ENCODE measurements at places on chromosomes 16 and 17.

DNA sequence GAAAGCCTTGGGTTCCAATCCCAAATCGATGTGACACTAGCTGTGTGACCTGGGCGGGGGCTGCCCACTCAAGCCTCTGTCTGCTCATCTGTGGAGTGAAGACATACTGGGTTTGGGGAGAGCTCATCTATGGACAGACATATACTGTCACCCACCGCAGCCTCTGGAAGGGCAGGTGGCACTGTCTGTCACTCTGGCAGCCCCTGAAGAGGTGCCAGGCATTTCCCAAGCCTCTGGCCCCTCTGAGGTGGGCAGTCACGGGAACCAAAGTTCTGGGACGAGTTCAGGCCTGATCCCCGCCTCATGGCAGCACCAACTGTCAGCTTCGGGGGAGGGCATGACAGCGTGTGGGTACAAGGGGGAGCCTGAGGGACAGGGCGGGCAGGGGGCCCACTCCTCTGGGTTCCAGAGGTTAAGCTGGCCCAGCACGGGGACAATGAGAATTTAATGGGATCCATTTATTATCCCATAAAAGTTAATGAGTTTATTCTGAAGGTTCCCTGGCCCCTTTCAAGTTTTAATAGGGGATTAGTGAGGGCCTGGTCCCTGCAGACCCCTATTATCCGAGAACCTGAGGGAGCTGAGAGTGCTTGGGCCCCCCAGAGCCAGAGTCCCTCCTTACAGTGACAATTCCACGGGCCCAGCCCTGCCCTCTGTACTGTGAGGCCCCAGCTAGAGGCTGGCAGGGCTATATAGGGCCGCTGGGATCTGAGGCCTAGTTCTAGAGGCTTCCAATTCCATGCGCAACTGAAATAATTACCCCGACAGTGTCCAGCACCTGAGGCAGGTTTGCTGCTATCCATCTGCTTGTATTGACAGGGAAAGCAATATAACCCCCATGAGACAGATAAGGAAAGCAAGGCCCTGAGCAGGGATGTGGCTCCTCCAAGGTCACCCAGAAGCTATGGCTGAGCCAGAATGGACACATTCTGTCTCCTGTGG, 18.8 kb downstream of the SEZ6 start:
- DNase-seq, result no peak

DNA sequence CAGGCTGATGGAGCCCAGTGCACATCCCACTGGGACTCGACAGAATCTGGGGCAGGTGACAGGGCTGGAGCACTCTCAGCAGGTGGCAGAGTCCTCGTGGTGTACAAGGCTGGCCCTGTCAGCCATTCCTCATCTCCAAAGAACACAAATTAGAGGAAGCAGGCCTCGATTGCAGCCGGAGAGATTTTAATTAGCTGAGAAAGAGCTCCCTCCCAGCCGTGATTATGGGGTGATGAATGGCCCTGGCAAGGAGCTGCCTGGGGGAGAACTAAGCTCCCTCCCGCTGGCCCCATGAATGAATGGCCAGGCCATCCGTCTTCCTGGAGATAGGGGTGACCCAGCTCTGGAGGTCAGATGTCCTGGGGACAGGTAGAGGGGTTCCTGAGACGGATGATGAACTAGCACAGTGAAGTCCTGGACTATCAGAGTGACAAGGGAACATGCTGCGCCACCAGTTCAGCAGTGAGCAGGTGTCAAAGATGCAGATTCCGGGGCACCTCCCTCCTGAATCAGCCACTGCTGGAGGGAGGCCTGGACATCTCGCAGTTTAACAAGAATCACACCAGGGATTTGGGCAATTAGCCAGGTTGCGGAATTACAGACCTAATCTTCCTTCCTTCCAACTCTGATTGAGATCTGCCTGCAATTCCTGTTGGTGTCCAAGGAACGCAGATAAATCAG, 35.5 kb downstream of the PIMREG start:
- no peak for DNase-seq

- DNase-seq, result no peak
These were observed 26.9 kb downstream of the HSD17B2 start for GRCh38 chr16:82061861-82062525.

DNA sequence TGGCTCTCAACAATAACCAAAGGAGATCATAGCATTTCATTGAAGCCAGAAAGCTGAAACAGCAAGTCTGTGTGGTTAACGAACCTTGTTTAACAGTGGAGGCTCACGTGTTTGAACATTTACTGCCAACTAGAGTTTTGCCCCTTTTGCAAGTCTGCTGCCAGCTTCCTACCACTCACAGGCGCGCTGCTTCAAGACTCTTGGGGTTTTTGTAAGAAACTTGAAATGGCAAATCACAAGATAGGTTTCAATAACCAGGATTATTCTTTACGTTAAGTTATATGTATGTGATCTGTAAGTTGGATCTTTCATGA, 1.2 kb downstream of the SNTB2 start:
- no peak for DNase-seq

- no peak for DNase-seq
These were observed 72.7 kb downstream of the OMG start for GRCh38 chr17:31224366-31224765.

DNA sequence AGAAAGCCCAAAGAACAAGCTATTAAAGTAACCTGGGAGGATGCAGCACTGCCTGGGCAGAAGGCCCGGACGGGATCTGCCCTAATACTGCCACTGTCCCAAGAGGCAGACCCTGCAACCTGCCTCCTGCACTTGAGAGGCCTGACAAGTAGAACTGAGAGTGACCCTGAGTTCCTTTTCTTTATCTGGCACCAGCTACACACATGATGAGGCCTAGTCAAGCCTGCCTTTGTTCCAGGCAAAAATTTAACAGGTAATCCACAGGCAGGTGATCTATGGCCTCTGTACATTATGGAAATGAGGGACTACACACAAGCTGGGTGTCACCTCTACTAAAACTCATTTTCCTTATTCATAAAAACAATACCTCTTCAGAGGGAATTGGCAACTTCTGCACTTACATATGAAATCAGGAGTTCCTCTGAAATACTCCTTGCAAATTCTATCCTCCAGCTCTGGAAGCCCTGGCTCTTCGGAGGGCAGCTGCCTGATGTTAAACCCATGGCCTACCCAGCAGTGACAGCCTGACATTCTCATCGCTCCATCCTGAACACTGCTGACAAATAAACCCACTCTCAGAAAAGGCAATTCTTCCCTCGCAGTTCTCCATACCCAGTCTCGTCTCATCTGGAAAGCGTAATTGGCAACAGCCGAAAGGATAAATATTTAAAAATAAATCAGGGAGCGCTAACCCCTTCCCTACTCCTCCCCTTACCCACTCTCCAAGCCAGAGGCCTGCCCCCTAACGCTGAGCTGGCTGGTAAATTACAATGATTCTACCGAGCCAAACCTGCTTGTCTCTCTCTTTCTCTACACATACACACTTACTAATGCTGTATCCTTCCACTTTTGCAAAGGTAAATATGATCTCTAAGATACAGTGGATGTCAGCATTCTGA, 2.5 kb upstream of the ZFHX3 start:
- DNase-seq, result no peak

GRCh38 chr16:59593194-59593661, 859.1 kb upstream of the GOT2 start:
- no peak for DNase-seq

- no peak for DNase-seq
These were observed 302.9 kb downstream of the CPPED1 start for GRCh38 chr16:12500771-12501170.

GRCh38 chr16:10675216-10675615, 19.5 kb downstream of the TEKT5 start:
- no peak for DNase-seq

DNA sequence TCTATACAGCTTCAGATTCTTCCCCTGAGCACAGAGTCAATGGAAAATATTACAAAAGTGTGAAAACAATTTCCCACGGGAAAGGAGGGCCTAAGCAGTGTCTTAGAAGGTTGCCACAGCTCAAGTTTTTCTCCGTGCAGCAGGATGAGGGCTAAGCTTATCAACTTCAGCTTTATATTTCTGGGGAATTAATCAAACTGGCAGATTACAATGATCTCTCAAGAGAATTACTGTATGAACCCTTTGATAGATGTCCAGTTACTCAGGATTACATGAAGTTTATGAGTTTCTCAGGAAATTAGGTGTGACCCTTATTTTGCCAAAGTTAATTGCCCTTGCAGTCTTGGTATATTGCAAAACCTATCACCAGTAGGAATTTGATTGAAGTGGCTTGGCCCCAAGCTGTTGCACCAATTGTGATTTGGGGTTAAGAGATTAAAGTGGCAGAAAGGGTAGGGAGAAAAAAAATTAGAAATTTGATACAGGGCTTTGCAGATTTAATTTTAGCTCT, 298.4 kb downstream of the MAP2K6 start:
- DNase-seq, result no peak

- DNase-seq, result no peak
These were observed 9.0 kb upstream of the NGFR start for GRCh38 chr17:49486012-49486641.

DNA sequence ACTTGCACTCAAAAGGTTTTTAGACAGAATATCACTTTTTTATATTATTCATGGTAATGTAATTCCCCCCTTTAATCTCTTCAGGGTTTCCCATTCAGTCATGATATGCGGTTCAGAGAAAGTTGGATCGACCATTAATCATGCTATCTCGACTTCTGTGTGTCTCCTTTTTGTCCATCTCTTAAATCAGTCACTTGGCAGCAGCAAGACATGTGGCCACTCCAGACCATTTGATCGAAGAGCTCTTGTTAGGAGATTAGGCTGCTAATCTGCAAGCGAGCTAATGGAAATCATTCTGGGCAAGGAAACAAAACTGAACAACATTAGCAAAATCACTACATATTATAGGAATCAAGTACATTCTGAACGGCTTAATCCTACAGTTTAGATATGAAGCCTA, 449.9 kb downstream of the WWOX start:
- no peak for DNase-seq

DNA sequence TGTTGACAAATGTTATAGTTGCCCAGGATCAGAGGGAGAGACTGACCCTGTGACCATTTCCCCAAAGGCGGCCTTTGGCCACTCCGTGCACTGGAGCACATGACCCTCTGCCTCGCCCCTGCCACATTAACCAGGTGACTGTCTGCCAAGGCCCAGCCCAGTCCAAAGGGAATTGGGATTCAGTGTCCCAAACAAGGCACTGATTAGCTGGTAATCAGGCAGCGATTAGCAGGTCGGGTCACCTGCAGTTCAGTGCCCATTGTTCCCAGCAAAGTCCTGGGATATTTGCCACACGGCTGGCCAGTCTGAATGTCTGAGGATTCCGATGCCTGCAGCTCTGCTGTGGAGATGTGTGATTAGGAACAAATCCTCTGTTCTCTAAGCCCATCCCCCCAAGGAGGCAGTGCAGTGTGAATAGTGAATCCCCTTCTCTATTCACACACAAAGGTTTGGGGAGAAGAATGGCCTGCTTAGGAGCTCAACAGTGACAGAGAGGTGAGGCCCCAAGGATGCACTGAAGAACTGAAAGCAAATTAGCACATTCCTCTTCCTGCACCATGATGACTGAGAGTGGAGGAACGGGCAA, 123.1 kb upstream of the MAF start:
- DNase-seq, result no peak

GRCh38 chr16:62585041-62585545, 548.9 kb upstream of the CDH8 start:
- no peak for DNase-seq

GRCh38 chr17:27519550-27519949, 63.3 kb downstream of the KSR1 start:
- DNase-seq, result no peak

GRCh38 chr17:59786536-59787319, 79.3 kb downstream of the VMP1 start:
- no peak for DNase-seq

- DNase-seq, result no peak
These were observed 93.6 kb downstream of the SPACA3 start for GRCh38 chr17:33085256-33085655.

DNA sequence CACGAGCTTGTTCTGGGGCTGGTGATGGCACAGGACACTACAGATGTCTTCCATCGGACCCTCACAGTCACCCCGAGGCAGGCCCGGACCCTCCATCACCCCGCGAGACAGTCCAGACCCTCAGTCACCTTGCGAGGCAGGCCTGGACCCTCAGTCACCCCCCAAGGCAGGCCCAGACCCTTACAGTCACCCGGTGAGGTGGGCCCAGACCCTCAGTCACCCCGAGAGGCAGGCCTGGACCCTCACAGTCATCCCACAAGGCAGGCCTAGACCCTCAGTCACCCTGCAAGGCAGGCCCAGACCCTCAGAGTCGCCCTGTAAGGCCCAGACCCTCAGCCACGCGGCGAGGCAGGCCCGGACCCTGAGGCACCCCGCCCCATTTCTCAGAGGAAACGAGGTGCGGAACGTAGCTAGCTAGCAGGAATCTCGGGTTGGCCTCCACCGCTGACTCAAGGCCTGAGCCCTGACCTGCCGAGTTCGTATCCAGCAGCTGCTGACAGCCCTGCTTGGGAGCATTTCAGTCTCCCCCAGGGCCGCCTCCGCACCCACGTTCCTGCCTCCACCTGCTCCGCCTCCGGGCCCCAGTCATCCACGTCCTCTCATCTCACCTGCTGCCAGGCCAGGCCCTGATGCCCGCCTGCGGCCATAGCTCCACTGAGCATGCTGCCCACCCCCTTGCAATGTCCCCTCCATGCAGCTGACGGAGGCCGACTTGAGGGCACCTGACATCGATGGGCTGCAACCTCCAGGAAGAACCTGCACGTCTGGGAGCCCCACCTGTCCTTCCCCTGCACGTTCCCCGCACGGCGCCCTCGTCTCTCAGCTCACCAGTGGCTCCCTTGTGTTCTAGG, 28.7 kb downstream of the RPH3AL start:
- no peak for DNase-seq

DNA sequence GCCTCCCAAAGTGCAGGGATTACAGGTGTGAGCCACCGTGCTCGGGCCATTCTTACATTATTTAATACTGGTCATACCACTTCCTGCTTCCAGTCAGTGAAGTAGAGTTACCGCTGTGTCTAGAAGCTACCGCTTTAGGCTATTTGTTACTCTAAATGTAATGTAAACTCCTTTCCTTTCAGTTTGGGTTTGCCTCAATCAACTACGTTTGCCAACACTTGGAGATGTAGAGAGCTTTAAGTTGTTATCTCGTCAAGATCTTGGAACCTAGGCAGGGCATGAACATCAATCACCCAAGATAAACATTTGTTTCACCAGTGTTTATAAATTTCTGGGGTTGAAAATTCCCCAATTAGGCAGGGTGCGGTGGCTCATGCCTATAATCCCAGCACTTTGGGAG, 275.9 kb downstream of the STX8 start:
- DNase-seq, result no peak

DNA sequence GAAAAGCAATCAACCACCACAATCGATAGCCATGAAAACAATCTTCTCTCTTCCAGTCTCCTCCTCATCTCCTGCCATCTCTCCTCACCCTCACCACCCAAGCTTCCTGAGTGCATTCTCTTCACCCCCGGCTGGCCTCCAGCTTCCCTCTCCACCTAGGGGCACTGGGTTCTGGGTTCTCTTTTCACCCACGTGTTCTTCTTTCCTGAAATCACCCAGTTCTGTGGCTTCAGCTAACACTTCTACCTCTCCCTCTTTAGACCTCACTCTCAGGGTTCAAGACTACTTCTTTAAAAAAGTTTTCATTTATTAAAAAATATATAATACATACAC, 8.2 kb downstream of the ITGAM start:
- DNase-seq, result no peak
